Stimulated activated CD4-positive, alpha-beta T cell treated with anti-CD3 and anti-CD28 coated beads, Interleukin-4, amount 100 ng/mL, for 4 hours (primary cell): ENCODE measurements at places on chromosomes 13 and 19.
A peak's percentile ranks its signal among the peaks of the same experiment; 100 is the strongest.

DNA sequence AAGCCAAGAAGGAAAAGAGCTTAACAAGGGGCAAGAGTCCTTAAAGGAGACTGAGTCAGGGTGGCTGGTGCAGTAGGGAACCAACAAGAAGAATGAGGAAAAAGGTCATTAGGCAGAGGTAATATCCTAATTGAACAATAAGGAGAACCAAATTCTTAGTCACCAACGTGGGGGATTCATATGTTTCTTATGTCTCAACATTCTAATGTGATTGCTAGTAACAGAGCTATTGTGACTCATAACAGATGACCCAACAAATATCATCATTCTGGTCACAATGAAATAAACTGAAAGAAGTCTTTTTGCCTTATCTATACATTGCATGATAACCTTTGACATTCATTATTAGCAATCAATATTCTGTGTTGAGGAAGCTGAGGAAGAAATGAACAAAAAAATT, 101.6 kb downstream of the RAP2A start:
- DNase-seq, result no peak

- DNase-seq, result no peak
These were observed 234.4 kb upstream of the RXFP2 start for GRCh38 chr13:31504918-31505317.

GRCh38 chr19:42540071-42540553, 11.8 kb upstream of the CEACAM1 start:
- DNase-seq, result no peak

GRCh38 chr13:87274209-87274819, 396.9 kb upstream of the SLITRK5 start:
- no peak for DNase-seq

- DNase-seq, result no peak
These were observed 1576.9 kb upstream of the SPRY2 start for GRCh38 chr13:81917810-81918209.

DNA sequence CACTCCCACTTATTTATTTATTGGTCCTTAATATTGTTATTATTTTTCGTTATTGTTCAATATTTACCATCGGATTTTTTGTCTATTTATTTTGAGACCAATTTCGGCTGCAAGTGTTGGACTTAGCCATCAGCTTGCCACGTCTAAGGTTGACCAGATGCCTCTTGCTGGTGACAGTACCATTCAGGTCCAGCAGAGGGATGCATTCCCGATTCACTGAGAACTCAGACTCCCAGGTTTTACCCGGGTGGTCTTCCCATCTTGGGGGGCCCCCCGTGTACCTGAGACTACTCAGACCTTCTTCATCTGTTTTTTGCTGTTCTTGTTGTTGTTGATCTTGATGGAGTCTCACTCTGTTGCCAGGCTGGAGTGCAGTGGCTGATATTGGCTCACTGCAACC, 1435.2 kb downstream of the UQCRFS1 start:
- no peak for DNase-seq

DNA sequence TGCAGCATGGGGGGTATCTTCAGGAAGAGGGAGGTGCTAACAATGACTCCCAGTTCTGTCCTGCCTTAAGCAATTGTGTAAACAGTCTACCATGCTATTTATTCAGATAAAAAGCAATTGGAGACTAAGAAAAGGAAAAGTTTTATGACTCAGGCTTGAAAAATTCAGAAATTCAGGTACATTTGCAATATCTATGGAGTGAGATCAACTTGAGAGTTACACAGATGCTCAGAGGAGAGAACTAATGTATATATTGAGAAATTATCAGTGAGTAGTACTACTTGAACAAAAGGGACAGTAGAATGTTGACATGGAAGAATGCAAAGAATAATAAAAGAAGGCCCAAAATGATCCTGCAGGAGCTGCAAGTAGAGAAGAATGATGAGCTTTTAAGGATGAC, 277.6 kb upstream of the DACH1 start:
- DNase-seq, result no peak

DNA sequence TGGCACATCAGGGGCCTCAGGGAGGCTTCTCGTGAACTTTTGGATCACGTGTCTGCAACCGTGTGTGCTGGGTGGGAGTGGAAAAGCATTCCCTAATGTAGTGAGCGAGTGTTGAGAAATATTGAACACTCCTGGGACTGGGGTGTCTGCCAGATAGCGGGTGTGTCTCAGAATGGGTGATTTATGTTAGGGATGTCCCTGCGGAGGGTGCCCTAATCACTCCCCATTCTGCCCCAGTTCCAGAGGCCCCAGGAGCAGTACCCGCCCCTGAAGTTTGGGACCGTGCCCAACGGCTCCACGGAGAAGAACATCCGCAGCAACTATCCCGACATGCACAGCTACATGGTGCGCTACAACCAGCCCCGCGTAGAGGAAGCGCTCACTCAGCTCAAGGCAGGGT, 24.2 kb upstream of the GRWD1 start:
- no peak for DNase-seq

- no peak for DNase-seq
These were observed 625 bp downstream of the FBXL12 start for GRCh38 chr19:9818175-9818733.

- no peak for DNase-seq
These were observed 106.2 kb downstream of the SHISA2 start for GRCh38 chr13:25945596-25945995.

DNA sequence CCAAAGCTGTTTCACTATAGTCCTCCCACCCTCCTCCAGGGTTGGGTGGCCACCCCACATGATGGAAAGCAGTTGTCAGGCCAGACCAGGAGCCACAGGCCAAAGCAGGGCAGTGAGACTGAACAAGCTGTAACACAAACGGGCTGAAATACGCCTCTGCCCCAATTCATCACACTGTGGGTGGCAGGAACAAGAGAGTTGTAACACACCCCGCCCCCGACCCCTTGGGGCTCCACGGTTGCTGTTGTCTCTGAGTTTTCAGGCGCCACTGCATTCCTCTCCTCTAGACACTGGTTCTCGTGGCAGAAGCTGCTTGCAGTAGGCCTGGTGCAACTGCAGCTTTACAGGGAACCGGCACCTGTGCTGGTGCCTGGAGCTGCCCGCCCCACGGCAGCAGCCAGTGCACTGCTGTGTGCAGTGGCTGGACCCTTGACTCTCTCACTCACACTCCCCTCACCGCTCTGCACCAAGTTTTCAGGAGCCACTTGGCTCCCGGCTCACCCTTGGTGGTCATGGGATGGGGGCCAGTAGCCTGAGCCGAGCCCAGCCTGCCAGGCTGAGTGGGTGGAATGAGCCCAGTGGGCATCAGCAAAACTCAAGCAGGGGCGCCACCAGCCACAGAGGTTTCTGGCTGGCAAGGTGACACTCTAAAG, 1314.5 kb upstream of the MIR17HG start:
- no peak for DNase-seq

GRCh38 chr19:28632371-28633080, 580.4 kb downstream of the UQCRFS1 start:
- DNase-seq, result no peak

- no peak for DNase-seq
These were observed 588 bp downstream of the DNASE2 start for GRCh38 chr19:12880551-12881171.

DNA sequence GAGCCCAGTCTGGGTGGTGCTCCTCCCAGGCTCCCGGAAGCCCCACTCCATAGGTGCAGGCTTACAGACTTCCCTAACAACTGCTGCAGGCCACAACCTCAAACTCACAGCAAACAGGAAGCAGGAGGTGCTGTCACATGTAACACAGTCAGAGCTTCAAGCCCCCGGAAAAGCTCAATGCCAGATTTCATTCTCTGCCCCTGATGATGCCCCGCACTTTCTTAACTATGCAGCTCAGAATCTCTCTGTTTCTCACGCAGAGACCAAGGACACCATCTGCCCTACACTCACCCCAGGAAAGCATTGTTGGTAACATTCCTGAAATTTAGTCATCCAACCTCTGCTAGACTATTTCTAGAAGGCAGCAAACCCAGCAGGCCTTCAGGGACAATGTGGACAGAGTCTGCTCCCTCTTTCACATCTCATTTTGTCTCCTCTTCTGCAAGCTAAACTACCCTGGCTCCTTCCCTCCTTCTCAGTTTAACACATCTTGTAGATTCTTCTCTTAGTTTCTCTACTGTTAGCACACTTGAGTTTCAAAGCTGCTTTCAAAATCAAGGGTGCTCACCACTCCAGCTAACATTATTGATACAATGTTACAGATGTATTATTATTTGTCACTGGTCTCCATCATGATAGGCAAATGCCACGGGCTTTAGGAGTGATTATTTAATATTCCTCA, 162.5 kb downstream of the KCTD12 start:
- DNase-seq, result no peak

DNA sequence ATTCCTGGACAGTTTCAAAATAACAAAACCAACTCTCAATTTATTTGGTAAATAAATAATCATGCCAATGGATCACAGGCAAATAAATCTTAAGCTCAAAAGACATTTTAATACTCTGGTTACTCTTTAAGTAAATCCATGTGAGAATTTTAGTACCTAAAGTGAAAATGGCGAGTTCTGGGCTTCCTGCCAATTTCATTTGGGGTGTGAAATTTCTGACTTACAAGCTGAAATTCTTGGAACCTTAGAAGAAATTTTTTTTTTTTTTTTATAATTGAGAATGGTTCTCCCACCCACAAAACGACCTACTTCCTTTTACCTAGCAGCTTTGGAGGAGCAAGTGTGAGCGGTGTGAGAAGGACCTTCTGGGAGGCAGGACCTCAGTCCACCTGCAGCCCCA, 354.5 kb upstream of the NBEA start:
- no peak for DNase-seq

GRCh38 chr13:39895254-39895653, 239.8 kb downstream of the COG6 start:
- DNase-seq, result no peak

DNA sequence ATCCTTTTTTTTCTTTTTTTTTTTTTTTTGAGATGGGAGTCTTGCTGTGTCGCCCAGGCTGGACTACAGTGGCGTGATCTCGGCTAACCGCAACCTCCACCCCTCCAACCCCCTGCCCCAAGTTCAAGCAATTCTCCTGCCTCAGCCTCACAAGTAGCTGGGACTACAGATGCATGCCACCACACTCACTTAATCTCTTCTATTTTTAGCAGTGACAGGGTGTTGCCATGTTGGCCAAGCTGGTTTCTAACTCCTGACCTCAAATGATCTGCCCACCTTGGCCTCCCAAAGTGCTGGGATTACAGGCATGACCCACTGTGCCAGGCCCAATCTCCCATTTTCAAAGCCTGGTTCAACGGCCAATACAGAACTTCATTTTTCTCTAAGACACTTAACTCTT, 9.1 kb downstream of the FOXO1 start:
- no peak for DNase-seq

GRCh38 chr19:2055931-2056836, 5.1 kb upstream of the MKNK2 start:
- no peak for DNase-seq

- DNase-seq, result no peak
These were observed 2.0 kb downstream of the CAMSAP3 start for GRCh38 chr19:7597689-7598088.

DNA sequence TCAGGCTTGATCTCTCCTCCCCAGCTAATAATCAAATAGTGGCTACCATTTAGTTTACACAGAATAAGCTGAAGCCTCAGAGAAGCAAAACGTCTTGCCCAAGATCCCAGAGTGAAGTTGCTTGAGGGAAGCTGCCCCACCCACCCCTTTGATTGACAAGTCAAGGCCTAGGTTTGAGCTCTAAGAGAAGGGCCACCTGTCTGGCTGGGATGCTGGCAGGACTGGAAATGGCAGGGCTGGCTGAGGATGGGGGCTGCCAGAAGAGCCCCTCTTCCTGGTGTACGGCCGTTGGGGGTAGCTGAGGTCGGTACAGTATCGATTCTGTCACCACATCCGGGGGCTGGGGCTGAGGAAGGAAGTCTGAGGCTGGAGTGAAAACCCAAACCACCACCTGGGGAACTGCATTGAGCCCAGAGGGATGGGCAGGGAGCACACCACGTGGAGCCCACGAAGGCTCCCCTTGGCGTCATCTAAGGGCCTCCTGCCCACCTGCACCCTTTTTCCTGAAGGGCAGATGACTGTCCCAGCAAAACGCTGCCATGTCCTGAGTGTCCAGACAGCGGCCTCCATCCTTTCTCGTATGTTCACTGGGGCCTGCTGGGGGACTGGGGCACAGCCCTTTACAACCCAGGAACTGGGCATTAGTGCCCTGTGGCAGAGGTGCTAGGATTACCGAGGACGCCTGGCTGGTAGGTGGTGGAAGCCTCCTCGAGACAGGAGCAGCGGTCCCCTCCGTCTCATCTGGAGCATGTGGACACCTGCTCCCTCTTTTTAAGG, 1.4 kb upstream of the PRKD2 start:
- peak; percentile 35 for DNase-seq

DNA sequence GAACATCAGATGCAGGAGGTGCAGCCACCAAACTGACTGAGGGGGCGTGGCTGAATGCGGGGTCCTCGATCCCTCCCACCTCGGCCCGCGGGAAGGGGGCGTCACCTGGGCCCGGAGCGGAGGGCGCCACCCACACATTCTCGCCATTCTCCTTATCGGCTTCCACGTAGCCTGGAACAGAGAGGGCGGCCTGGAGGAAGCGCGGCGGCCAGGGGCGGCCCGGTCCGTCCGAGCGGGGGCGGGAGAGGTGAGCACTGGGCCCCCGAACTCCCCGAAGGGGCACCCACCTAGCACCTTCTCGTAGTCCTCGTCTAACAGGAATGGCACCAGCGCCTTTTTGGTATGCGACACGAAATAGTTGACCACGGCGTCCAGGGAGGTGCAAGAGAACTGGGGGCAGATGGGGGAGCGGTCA, 11.8 kb downstream of the STAP2 start:
- no peak for DNase-seq

GRCh38 chr13:88103824-88104223, 432.7 kb downstream of the SLITRK5 start:
- no peak for DNase-seq

GRCh38 chr13:36819739-36820090, 693 bp downstream of the RFXAP start:
- no peak for DNase-seq

- DNase-seq, result no peak
These were observed 9.5 kb downstream of the ANO8 start for GRCh38 chr19:17325133-17325532.
